ENCODE measurements at places on chromosomes 4 and X.

DNA sequence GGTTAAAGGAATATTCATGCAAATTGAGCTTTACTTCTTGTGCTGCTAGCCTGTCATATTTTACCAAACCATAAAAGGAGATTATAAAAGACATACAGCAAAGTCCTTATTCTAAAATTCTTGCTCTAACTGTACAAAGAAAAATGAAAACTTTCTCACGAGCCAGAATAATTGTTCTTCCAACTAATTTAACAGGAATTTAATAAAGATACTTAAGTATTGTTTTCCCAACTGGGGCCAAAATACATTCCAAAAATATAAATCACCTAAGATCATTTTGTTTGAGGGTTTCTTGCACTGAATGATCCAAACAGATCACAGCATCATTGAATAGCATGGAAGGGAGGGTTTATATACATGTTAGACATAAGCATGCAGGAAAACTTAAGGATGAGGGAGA is 127.1 kb upstream of the PCDH18 start:
- DNase-seq: no peak

DNA sequence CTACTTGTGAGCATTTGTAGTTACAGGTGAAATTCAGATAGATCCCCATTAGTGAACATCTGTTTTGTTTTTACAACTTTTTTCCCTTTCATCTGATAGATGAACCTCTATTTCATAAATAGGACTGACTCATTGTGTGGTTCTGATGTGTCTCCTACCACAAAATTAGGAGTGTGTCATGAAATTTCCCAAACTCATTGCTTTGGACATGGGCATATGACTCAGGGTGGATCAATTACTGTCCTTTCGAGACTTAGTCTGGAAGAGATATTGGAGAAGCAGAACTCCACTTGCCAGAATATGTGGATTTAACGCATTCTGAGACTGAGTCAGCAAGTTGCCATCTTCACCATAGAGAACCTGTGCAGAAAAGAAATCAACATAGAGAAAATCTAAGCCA is 53.5 kb upstream of the PCDH10 start:
- no peak for DNase-seq

DNA sequence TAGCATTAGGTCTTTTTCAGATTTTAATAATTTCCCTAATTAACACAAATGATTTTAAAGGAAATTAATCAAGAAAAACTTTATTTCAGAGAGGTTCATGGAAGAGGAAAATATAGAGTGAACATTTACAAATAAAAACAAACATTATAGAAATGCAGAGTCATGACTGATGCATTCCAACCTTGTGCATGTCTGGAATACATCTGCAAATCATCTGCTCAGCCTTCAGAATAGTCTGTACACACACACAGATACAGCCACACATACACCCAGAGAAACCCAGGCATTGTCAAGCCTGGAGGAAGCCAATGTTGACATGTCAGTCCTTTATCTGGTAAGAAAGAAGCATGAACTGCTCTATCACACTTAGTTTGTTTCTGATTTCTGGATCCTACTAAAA is 61.3 kb upstream of the NFKB1 start:
- DNase-seq: no peak

GRCh38 chr4:118955515-118955914 is 66.9 kb downstream of the SYNPO2 start:
- no peak for DNase-seq

- DNase-seq: no peak
Observed at GRCh38 chrX:132967049-132967448, 8.6 kb upstream of the HS6ST2 start.

DNA sequence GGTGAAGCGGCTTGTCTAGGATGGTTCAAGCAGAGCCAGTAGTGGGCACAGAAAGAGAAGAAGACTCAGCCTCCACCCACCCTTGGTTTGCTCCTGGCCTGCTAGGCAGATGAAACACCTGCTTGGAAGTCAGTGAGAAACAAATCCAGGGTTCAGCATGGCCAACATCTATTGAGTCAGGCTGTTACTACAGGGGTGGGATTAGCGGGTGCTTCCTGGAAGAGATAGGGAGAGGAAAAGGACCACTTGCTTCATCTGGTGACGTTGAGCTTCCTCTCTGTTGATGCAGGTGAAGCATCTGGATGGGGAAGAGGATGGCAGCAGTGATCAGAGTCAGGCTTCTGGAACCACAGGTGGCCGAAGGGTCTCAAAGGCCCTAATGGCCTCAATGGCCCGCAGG is 3.0 kb downstream of the MAGED2 start:
- DNase-seq: no peak

DNA sequence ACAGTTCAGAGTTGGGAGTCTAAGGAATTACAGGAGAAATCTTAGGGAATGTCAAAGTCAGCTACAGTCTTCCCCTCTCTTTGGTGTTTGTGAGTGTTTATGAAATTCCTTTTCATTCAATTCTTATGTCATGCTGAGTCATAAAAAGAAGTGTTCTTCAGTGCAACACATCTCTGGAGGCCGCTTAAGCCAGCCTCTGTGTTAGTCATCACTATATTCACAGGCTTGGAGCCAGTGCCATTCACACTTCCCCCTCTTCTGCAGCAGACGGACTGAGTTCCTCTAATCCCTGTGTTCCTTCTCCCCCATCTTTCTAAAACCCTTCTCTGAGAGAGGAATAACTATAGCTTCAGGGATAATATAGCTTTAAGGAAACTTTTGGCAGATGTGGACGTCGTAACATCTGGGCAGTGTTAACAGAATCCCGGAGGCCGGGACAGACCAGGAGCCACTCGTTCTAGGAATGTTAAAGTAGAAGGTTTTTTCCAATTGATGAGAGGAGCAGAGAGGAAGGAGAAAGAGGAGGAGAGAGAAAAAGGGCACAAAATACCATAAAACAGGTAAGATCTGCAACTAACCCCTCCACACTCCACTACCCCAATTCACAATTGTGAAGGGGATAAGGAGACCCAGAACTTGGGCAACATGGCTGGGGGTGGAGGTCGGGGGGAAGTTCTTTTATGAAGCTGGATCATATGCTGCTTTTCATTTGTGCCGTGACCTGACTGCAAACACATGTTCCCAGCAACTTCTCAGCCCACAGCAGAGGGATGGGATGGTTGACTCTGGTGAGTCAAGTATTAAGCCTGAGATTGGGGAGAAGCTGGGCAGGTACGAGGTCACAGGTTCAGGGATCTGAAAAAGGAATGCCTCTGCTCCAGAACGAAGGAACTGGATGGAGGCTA is at the start of gene SRPX2:
Gene SRPX2 (plus strand): TSS at position 244 of the 905 bp plus-strand sequence. CDS start 2,124 bp downstream, outside the sequence.
- no peak for DNase-seq

- DNase-seq: no peak
Observed at GRCh38 chr4:122635205-122635604, 14.3 kb upstream of the IL21 start.

GRCh38 chr4:83281307-83281706 is 3.3 kb downstream of the COQ2 start:
- DNase-seq: no peak

DNA sequence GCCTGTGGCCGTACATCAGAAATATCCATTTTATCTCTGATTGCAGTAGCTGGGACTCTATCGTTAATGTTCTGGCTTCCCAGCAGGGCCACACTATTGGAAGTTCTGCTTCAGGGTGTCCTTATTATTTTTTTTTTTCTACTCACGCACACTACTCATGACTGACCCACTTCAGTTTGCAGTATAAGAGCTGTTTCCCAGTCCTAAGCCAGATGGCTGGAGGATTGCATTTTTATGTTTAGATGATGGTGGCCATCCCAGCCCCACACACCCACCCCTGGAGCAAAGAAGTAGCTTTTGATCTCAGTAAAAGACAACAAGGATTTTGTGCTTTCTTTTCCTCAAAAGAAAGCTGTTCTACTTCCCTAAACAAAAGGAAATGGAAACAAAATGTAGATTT is 557.0 kb upstream of the GALNTL6 start:
- DNase-seq: no peak

GRCh38 chr4:24032371-24032989 is 142.6 kb upstream of the PPARGC1A start:
- DNase-seq: no peak

- no peak for DNase-seq
Observed at GRCh38 chrX:118621081-118621759, 106.2 kb upstream of the IL13RA1 start.

GRCh38 chr4:21735866-21736265 is 212.7 kb downstream of the KCNIP4 start:
- DNase-seq: no peak

DNA sequence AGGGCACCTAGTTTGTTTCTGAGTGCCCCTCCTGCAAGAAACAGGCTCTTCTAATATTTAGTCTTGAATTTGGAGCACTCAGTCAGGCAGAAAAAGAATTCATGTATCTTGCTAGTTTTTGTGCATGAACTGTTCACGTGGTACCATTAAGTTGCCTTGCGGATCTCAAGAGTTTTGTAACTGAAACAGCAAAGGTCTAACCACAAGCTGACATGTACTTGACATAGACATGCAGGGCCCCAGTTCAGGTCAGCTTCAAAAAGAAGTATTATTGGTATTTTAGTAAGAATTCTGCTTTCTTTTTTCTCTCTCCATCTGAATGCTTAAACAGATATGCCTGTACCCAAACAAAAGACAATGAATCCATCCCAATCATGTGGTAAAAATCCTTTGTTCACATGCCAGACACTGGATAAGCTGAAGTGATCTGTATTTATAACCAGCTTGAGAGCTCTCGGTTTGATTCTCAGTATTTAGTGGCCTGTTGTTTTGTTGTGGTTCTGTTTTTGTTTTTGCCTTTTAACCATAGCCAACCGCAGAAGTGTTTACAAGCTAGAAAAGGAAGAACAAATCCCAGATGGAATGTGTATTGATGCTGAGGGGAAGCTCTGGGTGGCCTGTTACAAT is 13.0 kb downstream of the RGN start:
- DNase-seq: no peak

GRCh38 chr4:30789219-30789671 is 69.1 kb downstream of the PCDH7 start:
- DNase-seq: no peak

- peak; percentile 74 for DNase-seq
Observed at GRCh38 chrX:2928191-2928582, 952 bp downstream of the ARSD start.

DNA sequence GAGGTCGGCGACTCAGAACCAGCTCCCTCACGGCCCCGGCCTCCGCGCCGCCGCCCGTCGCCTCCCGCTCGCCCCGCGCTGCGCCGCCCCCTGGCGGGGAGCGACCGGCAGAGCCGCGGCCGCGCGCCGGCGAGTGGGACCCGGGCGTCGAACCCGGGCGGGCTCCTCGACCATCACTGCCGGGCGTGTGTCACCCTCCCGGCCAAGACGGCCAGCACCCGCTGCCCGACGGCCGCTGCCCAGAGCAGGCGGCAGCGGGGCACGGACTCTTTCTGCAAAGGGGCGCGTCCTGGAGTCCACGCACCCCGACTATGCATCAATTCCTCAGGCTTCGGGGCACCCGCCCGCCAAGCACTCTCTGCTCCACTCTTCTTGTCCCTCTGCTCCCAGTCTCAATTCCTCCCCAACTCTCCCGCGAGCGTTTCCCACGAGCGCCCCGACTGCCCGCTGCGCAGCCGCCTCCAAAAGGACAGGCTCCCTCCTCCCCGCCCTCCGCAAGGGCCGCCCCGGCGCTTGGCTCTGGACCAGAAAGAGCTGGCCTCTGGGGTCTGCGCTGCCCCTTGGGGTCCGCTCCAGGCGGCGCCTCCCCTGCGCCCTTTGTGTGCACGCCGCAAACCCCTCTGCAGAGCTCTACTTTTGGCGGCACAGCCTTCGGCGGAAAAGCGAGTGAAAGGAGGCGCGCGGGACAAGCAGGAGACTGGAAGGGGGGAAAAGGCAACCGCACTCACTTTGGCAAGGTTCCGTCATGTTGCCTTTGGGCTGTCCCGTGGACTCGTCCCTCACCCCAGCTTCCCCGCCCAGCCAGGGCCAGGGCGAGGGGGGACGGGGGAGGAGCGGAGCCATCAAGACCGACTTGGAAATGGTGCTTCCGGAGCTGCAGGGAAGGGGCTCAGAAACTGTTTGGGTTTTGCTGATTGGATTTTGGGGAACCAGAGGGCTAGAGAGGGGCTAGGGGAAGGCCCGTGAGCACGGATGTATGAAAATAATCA is 1.0 kb downstream of the PDE5A start:
- DNase-seq: peak; percentile 32

- no peak for DNase-seq
Observed at GRCh38 chr4:166421556-166422156, 548.6 kb downstream of the TLL1 start.

DNA sequence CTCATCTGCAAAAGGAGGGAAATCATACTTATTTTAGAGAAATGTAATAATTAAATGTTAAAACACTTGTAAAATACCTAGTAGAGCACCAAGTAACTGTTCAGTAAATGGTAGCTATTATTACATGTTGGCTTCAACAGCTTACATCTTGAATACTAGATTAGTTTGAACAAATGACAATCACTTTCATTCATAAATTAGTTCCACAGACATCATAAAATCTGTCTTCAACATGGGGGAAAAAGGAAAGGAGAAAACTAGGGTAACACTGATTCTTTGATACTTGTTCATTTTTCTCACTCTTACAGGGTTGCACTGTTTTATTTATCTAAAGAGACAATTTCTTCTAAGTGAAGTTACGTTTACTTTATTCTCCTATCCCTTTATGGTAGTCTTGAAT is 51.7 kb downstream of the CHM start:
- DNase-seq: no peak

DNA sequence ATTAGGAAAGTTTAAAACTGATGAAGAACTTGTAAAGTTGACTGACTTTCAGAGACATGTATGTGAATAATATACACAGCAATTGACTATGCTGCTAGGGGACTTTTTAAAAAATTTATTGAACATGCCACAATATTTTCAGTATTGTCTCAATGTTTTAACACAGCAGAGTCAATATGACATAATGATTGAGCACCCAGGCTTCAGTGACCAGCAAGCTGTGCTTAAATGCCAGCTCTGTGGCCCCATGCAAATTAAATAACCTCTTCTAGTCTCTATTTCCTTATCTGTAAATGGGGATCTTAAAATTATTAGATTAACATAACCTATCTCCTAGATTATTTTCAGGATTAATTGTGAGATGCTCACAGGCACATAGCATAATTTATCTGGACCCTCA is 56.8 kb upstream of the TXK start:
- no peak for DNase-seq

- no peak for DNase-seq
Observed at GRCh38 chrX:120768254-120768653, 107.4 kb downstream of the CT47B1 start.

DNA sequence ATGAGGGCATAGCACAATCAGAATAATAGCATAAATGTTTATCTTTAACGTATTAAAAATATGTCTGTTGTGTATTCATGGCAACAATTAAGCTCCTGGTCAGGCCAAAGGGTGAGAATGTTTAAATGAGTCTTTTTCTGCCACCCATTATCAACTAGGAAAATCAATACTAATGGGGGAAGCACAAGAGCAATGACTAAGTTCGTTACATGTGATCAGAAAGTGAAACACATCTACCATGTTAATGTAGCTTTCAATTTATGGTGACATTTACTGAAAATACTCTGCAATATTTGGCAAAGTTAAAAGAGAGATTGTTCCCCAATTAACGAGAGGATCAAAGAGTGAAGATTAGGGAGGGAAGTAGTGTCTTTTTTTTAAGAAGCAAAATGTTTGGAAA is 143.7 kb downstream of the NAA11 start:
- DNase-seq: no peak

GRCh38 chr4:47031011-47031678 is at the start of gene GABRB1:
TSS of gene GABRB1 (plus strand) at chr4:47031567.
- DNase-seq: peak; percentile 20

Measured in NT2/D1 (cell line).